Esophagus squamous epithelium (tissue), 5 donors: ENCODE measurements at places on chromosomes 2 and 18. TPM values are rescaled to one million over a fixed set of nuclear protein-coding genes. Genes with fewer than 3 reads are reported as not detected.

DNA sequence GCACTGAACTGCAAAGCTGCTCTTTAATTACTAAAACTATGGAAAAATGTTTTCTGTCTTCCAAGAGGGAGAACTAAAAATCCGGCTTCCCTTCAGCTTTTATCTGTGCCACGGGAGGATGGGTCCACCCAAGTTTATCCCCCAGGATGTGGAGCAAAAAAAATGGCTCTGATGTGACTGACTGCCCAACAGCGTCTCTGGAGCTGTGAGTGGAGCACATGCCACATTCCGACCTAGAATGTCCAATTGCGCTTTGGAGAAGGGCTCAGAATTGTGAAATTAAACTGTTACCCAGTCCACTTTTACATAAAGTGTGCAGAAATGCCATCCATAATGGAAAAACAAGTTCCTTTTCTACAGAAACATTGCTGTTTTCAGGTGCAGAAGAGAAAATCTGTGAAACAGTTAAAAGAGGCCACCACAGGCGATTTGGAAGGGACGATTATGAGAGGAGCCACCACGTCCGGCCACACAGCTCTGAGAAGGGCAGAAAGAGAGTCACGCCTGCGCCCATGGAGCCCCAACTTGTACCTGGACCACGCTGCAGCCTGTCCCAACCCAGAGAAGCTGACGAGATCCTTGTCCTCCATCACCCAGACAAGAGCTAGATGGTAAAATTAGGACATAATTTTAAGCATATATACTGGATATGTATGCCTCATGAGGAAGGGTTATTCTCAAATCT, 99.9 kb upstream of the TPO start:
- H3K27ac ChIP-seq, result no peak overlapping the region

GRCh38 chr2:181152226-181152625, 171.8 kb downstream of the UBE2E3 start:
- no peak overlapping the region for H3K4me3 ChIP-seq
- no peaks in the 10 kb centered on the region for H3K36me3 ChIP-seq
- no peaks in the 10 kb centered on the region for H3K4me1 ChIP-seq
- no peaks in the 10 kb centered on the region for H3K27me3 ChIP-seq

DNA sequence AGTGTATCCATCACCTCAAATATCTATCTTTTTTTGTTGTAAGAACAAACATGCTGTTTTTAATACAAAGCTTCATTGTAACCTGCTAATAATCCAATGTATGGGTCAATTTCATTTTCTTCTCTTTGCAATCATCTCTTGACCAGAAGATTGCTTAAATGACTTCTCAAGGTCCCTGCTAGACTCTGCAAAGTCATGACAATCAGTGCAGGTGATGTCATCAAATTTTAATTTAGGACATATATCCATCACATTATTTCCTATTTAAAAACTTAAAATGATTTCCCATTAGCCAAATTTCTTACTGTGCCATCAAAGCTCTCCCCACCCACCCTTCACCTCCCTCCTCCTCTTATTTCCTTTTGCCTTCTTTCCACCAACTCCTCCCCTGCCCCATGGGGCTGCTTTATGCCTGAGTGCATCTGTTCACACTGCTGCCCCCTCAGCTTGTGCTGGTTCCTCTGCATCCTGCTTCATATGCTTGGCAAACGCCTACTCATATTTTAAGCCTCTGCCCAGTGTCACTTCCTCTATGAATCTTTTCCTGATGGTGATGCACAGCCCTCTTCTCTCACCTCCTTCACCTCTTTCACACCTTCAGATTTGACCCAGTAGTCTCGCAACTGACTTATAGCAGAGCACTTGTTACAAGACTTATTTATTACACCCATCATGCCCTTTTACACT, 20.3 kb downstream of the PLEK start:
- peaks cover 2% of the 10 kb centered on the region for H3K4me1 ChIP-seq
- no peaks in the 10 kb centered on the region for H3K36me3 ChIP-seq
- H3K27me3 ChIP-seq, result no peaks in the 10 kb centered on the region
- H3K4me3 ChIP-seq, result no peak overlapping the region
- no peak overlapping the region for H3K27ac ChIP-seq

- no peaks in the 10 kb centered on the region for H3K4me1 ChIP-seq
- H3K4me3 ChIP-seq, result no peak overlapping the region
- H3K27me3 ChIP-seq, result no peaks in the 10 kb centered on the region
- no peak for DNase-seq
These were observed 251.8 kb upstream of the NETO1 start for GRCh38 chr18:73119574-73119973.

- H3K4me3 ChIP-seq, result no peak overlapping the region
- H3K27me3 ChIP-seq, result no peaks in the 10 kb centered on the region
- no peak overlapping the region for H3K27ac ChIP-seq
- no peak for DNase-seq
- no peaks in the 10 kb centered on the region for H3K4me1 ChIP-seq
These were observed 366.7 kb upstream of the SPHKAP start for GRCh38 chr2:228548230-228548629.

Gene ACVR1C
- total RNA-seq, result not detected

Gene SLC16A14
- total RNA-seq, result 7.5 TPM

DNA sequence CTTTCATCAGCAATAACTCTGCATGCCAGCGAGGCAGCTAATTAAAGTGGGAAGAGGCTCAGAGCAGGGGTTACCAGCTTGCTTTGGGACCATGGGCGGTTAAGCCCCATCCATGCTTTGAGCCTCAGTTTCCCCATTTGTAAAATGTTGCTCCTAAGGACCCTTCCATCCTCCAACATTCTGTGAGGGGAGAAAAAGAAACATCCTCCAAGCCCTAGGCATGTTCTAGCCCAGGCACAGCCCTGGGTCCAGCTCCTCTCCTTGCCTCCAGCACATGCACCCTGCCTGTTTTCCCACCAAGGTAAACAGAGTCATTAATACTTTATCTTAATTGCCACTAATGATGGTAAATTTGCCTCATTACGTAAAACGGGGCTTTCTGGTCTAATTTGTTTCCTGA, 113.3 kb upstream of the MYCN start:
- H3K4me3 ChIP-seq, result no peak overlapping the region
- no peak overlapping the region for H3K27ac ChIP-seq
- H3K27me3 ChIP-seq, result no peaks in the 10 kb centered on the region
- no peak for DNase-seq
- H3K4me1 ChIP-seq, result no peaks in the 10 kb centered on the region
- no peaks in the 10 kb centered on the region for H3K36me3 ChIP-seq

DNA sequence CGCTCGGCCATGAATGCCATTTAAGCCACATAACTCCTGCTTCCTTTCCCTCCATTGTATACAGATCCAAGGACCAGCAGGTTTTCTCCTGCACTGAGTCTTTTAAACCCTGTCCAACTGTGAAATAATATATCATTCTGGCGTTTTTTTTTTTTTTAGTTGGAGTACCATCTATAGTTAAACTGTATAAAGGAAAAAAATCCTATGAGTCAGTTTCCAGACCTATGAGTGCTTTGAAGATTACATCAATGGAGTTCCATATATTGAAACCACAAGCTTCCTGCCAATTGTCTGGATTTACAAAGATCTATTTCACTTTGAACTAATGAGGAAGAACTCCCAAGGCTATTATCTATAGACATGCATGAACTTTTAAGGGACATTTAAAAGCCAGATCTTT, 2.4 kb upstream of the MALT1 start:
- DNase-seq, result no peak
- H3K27ac ChIP-seq, result no peak overlapping the region
- no peak overlapping the region for H3K4me3 ChIP-seq
- H3K4me1 ChIP-seq, result peaks cover 12% of the 10 kb centered on the region

DNA sequence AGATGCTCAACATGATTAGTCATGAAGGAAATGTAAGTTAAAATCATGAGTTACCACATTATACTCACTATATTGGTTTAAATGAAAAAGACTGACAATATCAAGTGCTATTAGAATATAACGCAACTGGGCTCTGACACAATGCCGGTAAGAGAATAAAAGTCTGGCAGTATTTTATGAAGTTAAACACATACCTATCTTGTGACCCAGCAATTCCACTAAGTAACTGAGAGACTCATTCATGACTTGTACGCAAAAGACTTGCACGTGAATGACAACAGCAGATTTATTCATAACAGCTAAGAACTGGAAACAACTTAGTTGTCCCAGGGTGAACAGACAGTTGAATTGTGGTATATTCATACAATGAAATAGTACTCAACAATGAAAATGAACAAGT, 342.1 kb downstream of the SLC4A3 start:
- H3K4me1 ChIP-seq, result no peaks in the 10 kb centered on the region
- no peak overlapping the region for H3K4me3 ChIP-seq
- H3K27ac ChIP-seq, result no peak overlapping the region
- DNase-seq, result no peak
- no peaks in the 10 kb centered on the region for H3K27me3 ChIP-seq

Gene DES
- 2,698 TPM for total RNA-seq

DNA sequence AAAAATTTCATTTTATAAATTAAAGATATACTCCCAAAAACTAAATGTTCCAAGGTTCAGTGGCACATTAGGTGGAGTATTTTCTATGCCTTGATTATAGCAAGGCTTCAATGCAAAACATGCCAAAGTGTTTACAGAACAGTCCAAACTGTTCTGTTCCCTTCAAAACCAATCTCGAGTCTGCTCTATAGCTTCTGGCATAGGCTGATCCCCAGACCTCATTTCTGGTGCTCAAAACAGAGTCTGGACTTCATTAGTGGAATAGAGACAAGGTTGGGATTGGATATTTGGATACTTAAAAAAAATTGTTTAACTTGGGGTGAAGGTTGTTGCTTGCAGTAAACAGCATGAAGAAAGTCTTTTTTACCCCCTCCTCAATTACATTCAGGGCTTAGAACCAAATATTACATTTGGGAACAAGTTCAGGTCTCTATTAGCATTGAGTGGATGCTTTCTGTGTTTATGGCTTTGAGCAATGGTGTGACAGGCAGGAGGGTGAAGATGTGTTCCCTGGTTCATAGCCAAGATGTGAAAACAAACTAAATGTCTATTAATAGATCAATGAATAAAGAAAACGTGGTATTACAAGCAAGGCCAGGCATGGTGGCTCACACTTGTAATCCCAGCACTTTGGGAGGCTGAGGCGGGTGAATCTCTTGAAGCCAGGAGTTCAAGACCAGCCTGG, 208.1 kb upstream of the RND3 start:
- no peaks in the 10 kb centered on the region for H3K27me3 ChIP-seq
- H3K27ac ChIP-seq, result no peak overlapping the region
- no peaks in the 10 kb centered on the region for H3K4me1 ChIP-seq
- H3K4me3 ChIP-seq, result no peak overlapping the region
- no peaks in the 10 kb centered on the region for H3K36me3 ChIP-seq

Gene LHCGR
- total RNA-seq, result not detected
